SK-N-MC (cell line): ENCODE measurements at places on chromosomes 3 and 15.

GRCh38 chr15:93121973-93122910 lies 33.2 kb upstream of the RGMA start:
- DNase-seq = no peak

GRCh38 chr3:20741381-20741780 lies 555.4 kb upstream of the SGO1 start:
- no peak for DNase-seq

DNA sequence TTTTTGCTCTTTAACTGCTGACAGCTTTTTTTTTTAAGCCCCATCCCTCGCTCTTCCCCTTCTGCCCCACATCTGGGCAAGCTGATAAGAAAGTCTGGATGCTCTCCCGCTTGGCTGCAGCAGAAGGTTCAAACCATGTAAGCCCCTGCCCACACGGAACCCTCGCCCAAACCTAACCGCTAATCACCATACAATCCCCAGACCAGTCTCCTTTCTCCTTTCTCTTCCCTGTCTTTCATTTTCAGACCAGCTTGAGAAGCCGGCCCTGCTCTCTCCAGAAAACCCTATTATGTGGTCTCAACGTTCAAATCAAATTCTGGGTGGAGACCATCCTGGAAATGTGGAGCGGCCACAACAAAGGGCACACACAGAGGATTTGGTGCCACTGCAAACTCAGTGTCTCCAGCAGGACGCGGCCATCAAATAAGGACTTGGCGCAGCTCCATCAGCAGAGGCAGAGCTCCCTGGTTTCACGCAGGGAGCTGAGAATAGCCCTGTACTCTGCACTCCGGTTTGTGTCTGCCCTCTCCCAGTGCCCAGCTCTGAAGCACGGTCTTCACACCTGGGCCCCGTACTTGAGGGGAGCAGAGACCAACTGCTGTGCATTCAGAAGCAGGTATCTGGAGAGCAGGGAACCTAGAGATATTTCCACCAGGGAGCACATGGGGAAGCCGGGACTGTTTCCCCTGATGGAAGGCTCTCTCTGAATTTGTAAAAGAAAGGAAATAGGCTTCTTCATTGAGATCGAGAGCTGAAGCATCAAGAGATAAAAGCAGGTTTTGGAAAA lies 92.6 kb downstream of the XXYLT1 start:
- DNase-seq = no peak

GRCh38 chr3:13325892-13326443 lies 94.2 kb downstream of the NUP210 start:
- no peak for DNase-seq

DNA sequence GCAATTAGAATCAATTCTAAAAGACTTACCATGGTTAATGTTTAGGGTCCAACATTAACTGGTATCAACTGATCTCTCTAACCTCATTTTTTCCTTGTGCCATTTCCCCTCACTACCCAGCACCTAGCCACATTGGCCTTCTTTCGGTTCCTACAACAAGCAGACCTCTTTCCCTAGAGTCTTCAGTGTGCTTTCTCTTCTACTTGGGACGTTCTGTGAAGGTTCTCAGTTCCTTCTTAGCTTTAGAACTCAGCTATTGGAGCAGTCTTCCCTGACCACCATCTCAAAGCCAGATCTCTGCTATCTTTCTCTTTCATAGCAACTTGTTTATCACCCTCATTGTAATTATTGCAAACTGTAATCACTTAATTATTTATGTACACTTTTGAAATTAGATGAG lies 31.5 kb upstream of the MINDY4B start:
- no peak for DNase-seq

GRCh38 chr3:134656211-134656800 lies 5.5 kb upstream of the KY start:
- no peak for DNase-seq

GRCh38 chr3:75938921-75939320 lies 153.6 kb upstream of the ZNF717 start:
- no peak for DNase-seq

DNA sequence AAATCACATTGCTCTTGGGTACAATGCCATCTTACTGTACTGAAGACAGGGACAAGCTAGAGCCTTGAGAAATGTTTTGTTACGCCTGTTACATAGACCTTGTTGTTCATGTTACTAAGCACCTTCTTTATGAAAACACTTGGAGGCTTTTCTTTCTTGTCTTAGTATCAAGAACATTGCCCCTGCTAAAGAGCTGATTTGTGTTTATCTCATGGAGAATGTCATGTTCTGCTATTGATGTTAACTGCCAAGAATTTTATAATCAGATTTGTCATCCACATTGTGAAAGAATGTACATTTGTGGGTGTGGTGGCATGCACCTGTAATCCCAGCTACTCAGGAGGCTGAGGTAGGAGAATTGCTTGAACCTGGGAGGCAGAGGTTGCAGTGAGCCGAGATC lies 431.3 kb upstream of the MDFIC2 start:
- no peak for DNase-seq

DNA sequence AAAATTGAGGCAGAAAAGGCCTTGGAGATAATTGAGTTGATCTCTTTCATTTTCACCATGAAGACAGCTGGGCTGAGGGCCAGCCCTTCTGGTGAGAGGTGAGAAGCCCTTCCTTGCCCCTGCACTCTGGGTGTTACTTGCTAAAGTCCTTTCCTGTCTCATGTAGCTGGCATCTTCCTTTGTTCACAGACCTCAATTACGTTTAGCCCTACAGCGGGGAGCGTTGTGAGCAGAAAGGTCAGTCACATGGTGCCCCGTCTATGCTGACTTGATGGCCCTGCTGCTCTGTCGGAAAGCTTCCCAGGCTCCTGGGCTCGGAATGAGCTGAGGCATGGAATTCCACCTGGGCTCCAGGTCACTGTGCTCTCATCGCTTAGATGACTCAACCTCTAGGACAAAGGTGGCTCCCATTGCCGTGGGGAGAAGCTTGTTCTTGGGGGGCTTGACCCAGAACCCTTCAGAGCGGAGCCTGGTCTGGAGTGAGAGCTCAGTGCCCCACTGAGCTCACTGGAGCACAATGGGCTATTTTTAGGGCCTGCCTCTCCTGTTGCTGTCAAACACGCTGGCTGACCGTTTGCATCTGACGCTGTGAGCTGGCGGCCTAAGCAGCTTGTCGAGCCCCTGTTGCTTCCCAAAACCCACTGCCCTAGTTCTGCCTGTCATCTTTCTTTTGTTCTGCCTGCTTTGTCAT lies 47.0 kb downstream of the RPLP1 start:
- DNase-seq = no peak

DNA sequence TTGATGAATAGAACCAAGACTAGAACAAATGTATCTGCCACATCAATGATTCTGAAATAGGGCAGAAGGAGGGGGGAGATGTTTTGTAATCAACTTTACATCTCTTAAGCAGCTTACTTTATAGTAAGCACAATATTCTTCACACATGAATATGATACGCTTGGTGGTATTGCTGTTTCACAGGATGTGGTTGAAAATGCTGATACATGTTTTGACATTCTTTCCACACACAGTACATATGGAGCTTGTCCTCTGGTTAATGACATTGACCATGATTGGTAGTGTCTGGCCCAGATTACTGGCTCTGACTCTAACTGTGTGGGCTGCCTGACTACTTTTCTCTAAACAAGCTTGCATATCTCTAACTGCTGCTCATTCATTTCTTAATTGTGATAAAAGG lies 168.9 kb downstream of the KLHL25 start:
- DNase-seq = no peak

- DNase-seq = no peak
Measured at GRCh38 chr3:52893723-52894122, 3.6 kb downstream of the STIMATE start.

GRCh38 chr3:146189519-146190173 lies 28.7 kb upstream of the PLOD2 start:
- peak; percentile 42 for DNase-seq

- no peak for DNase-seq
Measured at GRCh38 chr3:115040246-115040645, 106.8 kb downstream of the ZBTB20 start.

DNA sequence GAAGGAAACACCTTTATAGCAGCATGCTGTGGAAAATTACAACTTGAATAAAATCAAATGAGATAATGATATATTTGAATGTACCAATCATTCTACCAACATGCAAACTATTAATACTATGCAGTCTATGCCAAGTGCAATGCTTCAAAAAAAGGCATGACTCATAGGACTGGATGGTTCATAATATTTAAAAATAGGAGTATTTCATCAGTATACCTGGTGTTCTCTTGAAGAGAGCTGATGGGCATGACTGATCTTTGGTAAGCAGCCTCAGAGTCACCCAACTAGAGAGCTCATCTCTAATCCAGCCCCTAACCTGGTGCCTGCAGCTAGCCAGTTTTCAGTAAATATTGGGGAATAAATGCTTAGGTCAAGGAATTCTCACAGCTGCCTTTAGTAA lies 434.7 kb upstream of the ARRDC4 start:
- DNase-seq = no peak

DNA sequence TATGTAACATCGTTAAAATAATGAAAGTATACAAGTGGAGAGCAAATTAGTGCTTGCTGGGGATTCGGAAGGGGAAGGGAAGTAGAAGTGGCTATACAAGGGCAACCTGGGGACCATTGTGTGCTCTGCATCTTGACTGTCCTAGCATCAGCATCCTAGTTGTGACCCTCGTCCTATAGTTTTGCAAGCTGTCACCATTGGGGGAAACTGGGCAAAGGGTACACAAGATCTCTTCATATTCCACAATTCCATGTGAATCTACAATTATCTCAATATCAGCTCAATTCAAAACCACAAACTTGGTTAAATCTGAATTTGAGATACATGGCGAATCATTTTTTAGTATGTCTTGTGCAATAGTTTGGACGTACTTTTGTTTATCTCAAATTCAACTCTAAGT lies 30.9 kb downstream of the WNT7A start:
- no peak for DNase-seq

DNA sequence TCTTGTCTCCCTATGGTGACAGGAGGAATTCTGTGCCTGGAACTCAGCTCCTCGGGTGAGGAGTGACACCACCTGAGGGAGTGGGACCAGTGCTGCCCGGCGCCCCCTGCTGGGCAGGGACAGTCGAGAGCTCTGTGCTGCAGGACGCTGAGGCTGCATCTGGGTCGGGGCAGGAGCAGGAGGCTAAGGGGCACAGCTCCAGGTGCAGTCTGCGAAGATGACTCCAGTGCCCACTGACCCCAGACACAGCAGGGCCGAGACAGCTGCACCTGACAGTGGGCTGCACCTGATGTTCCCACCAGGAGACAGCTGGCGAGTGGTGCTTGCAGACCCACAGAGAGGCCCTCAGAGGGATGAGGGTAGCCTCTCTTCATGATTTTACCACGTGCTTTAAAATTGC lies 152.9 kb downstream of the ATP10A start:
- DNase-seq = no peak

DNA sequence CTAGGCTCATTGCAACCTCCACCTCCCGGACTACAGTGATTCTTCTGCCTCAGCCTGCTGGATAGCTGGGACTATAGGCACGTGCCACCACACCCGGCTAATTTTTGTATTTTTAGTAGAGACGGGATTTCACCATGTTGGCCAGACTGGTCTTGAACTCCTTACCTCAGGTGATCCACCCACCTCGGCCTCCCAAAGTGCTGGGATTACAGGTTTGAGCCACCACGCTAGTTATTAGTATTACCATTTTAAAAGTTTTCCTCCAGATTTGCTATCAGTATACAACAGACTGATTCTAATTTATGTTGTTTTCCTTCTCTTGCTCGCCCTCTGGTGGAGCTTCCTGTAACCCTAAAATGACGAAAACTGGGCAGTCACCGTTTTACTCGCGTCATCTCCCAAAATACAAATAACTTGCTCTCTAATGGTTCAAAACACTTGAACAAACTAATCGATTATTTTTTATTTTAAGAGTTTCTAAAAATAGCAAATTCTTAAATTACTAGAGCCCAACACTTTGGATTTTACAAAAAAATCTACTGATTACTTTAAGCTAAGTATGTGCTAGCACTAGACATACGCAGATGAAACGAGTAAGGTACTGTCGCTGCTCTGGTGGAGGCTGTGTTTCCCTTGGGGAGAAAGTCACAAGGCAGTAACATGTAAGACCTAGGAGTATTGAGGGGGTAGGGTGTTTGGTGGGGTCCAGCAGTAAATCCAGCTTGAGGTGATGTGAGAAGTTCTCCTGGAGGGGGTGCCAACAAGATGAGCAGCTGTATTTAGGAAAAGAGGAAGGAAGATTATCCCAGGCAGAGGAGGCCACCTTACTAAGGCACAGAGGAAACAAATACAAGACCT lies 203.3 kb downstream of the MBNL1 start:
- DNase-seq = no peak

GRCh38 chr3:128040041-128040440 lies 12.2 kb upstream of the SEC61A1 start:
- DNase-seq = no peak

DNA sequence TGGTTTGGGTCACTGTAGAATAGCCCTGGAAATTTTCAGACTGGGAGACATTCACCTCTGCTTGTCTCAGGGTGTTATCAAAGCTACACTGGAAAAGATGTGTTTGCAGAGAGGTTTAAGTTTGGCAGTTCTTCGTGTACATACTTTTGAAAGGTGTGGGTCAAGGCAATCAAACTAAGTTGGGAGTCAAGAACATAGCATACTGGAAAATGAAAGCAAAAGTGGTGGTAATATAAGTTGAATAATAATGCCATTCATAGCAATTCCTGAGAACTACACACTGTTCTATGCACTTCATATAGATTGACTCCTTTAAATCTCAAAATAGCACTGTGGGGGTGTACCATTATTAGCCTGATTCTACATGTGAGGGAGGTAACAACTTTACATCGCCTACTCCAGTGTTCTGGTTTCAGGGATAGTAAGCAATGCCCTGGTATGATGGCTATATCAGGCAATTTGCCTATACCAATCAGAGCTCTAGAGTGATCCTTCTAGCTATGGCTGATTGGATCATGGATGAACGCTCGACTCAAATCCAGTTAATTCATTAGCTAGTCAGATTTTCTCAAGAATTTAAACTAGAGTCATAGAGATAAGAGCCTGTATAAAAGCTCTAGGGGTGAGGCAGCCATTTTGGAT lies 44.6 kb upstream of the RASGRP1 start:
- no peak for DNase-seq

DNA sequence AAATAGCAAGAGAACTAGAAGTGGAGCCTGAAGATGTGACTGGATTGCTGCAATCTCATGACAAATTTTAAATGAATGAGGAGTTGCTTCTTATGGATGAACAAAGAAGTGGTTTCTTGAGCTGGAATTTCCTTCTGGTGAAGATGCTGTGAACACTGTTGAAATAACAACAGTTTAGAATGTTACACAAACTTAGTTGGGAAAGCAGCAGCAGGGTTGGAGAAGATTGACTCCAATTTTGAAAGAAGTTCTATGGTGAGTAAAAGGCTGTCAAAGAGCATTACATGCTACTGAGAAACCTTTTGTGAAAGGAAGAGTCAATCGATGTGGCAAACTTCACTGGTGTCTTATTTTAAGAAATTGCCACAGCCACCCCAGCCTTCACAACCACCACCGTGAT lies 220.9 kb upstream of the LRRFIP2 start:
- DNase-seq = no peak

DNA sequence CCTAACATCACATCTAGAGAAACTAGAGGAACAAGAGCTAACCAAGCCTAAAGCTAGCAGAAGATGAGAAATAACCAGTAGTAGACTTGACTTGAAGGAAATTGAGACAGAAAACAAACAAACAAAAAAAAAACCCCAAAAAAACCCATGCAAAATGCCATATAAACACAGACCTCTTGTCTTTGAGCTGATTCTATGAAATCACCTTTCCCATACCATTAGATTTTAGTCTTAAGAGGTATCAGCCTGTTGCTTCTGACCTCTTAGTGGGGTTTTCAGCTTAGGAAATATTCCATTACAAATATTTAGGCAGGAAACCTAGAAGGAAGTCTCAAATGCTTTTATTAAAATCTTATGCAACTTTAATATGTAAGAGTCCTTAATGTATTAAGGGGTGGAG lies 23.9 kb upstream of the ST3GAL6 start:
- no peak for DNase-seq

GRCh38 chr3:187044206-187044605 lies 95.1 kb downstream of the RPL39L start:
- DNase-seq = no peak
